ENCODE measurements at places on chromosomes 3 and 15. TPM values are rescaled to one million over a fixed set of nuclear protein-coding genes. Genes with fewer than 3 reads are reported as not detected.

GRCh38 chr15:35061161-35061824, 23.8 kb downstream of the NANOGP8 start:
- H3K27me3 ChIP-seq, result no peaks in the 10 kb centered on the region
- H3K27ac ChIP-seq, result no peak overlapping the region
- DNase-seq, result no peak

DNA sequence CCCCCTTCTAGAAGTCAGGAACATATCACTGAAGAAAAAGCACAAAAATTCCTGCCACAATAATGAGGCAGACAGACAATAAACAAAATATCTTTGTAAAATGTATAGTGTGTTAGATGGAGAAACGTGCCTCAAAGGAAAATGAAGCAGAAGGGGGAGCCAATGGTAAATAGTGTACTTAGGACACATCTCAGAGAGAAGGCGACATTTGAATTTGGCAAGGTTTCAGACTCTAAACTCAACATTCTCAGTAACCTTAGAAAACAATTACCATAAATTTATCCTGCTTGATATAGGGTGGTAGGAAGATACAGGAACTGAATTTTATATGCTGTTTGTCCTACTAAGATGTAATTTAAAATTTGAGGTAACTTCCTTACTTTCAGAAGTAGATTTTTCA, 52.6 kb upstream of the PTX3 start:
- H3K27ac ChIP-seq, result no peak overlapping the region
- H3K36me3 ChIP-seq, result no peaks in the 10 kb centered on the region
- H3K27me3 ChIP-seq, result no peaks in the 10 kb centered on the region
- H3K4me1 ChIP-seq, result no peaks in the 10 kb centered on the region

- no peak overlapping the region for H3K4me3 ChIP-seq
- H3K27me3 ChIP-seq, result no peaks in the 10 kb centered on the region
- no peaks in the 10 kb centered on the region for H3K36me3 ChIP-seq
- H3K27ac ChIP-seq, result no peak overlapping the region
Observed at GRCh38 chr3:43883729-43884396, 193.1 kb downstream of the ABHD5 start.

GRCh38 chr3:104879919-104880318, 486.8 kb upstream of the ALCAM start:
- H3K4me3 ChIP-seq, result no peak overlapping the region
- H3K4me1 ChIP-seq, result no peaks in the 10 kb centered on the region
- no peak for DNase-seq
- no peaks in the 10 kb centered on the region for H3K27me3 ChIP-seq

DNA sequence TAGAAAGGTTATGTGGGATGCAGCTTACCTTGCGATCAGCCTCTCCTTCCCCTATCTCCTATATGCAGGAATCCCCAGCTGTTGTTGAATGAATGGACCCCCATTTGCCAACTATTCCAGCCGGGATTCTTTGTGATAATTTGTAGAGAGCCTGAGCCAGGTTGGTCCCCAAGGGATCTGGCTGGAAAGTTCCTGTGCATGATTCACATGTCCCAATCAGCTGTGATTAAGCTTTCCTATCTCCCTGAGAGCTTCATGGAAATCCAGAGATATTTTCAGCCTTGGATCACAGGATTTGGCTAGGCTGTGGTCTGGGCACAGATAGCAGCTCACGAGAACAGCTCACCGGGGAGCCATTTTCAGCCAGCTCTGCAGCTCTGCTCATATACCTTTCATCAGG, 76.7 kb downstream of the ARNT2 start:
- no peak overlapping the region for H3K4me3 ChIP-seq
- no peaks in the 10 kb centered on the region for H3K36me3 ChIP-seq
- peak; percentile 65 for DNase-seq
- H3K4me1 ChIP-seq, result peaks cover 19% of the 10 kb centered on the region
- H3K27ac ChIP-seq, result no peak overlapping the region
- H3K27me3 ChIP-seq, result no peaks in the 10 kb centered on the region

GRCh38 chr3:58200121-58200709, 10.6 kb downstream of the DNASE1L3 start:
- H3K36me3 ChIP-seq, result no peaks in the 10 kb centered on the region
- H3K27me3 ChIP-seq, result no peaks in the 10 kb centered on the region
- no peak overlapping the region for H3K4me3 ChIP-seq
- DNase-seq, result no peak
- H3K27ac ChIP-seq, result no peak overlapping the region

DNA sequence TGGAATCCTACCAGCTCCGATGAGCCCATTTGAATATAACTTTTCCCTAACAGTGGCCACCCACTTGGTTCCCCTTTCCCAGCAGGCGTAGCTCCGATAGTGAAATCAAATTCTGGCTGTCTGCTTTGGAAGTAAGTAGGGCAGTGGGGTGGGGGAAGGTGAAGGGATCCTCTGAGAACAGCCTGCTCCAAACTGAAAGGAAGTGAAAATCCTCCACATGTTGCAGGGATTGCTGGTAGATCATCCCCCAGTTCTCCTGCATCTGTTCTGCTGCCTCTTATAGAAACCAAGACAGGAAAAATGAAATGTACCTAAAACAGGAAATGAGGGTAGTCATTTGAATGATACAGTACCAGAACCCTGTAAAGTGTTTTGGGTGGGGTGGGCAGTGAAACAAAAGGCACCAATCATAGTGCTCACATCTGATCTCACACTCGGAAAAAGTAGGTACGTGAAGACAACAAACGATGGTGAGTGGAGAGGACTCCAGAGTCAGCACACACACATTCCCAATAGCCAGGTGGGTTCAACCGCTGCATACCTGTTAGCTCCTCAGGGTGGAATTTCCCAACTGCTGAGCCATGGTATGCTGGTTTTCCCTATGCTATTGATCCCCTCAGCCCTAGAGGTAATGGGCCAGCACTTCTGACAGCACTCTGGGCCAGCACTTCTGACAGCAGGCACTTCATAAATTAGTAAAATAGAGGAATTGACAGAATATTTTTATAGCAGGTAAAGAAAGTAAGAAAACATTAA, 304.9 kb upstream of the ADAMTS9 start:
- H3K4me1 ChIP-seq, result peaks cover 8% of the 10 kb centered on the region
- H3K27me3 ChIP-seq, result no peaks in the 10 kb centered on the region
- peak; percentile 70 for DNase-seq
- no peak overlapping the region for H3K27ac ChIP-seq
- no peak overlapping the region for H3K4me3 ChIP-seq

DNA sequence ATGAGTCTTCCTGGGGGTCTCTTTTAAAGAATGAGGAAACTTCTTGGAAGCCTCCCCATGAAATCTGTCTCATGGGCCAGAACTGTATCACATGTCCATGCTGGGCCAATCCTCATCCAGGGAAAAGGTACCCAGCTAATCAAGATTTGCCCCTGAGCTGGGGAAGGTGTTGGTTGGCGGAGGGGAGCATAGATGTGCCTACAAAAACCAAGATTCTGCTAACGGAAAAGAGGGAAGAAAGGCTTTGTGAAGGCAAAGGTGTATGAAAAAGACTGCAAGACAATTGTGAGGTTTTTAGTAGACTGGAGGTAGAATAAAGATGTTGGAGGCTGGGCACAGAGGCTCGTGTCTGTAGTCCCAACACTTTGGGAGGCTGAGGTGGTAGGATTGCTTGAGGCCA, 18.5 kb upstream of the BLM start:
- H3K27me3 ChIP-seq, result no peaks in the 10 kb centered on the region
- no peaks in the 10 kb centered on the region for H3K36me3 ChIP-seq

DNA sequence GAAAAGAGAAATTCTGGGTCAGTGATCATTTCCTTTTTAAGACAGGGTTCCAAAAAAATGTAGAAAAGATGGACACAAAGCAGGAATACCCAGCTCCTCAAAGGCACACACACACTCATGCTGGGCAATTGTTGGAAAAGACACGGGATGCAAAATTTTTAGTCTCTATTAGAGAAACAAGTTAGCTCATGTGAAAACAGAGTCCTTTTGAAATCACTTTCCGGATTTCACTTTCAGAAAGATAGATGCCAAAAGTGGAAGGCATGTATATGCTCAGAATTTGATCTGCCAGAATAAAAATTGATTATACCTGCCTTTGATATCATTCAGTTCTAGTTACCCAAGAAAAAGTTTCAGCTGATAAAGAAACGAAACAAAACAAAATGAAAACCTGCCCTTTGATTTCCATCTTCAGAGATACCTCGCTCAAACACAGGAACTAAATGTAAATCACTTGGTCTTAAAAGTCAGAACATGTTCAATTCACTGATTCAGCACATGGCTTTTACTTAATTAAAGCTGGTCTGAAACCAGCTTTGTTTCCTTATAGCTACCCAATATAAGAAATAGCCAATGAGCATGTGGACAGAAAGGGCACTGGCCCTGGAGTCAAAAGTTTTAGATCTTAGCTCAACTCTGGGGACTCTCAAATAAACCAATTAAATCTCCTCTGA, 52.8 kb downstream of the PLD1 start:
- H3K36me3 ChIP-seq, result no peaks in the 10 kb centered on the region
- H3K4me1 ChIP-seq, result peaks cover 4% of the 10 kb centered on the region
- H3K27ac ChIP-seq, result no peak overlapping the region
- no peaks in the 10 kb centered on the region for H3K27me3 ChIP-seq
- no peak overlapping the region for H3K4me3 ChIP-seq
- no peak for DNase-seq

Gene KNSTRN
- total RNA-seq, result 39.6 TPM

Gene ZNF660
- total RNA-seq, result 3.8 TPM

DNA sequence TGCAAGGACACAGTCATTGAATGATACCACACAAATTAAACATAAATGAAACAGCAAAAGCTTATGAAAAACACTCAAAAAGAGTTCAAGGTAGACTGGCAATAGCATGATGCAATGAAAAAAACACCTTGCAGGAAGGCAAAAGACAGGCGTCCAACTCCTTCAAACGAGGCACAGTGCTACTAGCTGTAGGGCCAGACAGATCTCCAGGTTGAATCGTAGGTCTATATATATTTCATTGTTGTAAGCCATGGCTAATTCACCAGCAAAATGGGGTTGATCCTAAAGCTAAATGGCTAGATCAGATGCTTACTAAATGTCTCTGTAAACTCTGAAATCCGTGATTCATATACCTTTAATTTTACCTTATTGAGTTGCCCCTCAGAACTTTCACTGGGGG, 94.2 kb downstream of the THRB start:
- no peaks in the 10 kb centered on the region for H3K36me3 ChIP-seq
- H3K4me1 ChIP-seq, result no peaks in the 10 kb centered on the region
- no peak overlapping the region for H3K27ac ChIP-seq

- no peaks in the 10 kb centered on the region for H3K4me1 ChIP-seq
- H3K36me3 ChIP-seq, result no peaks in the 10 kb centered on the region
- no peak overlapping the region for H3K27ac ChIP-seq
- no peak overlapping the region for H3K4me3 ChIP-seq
Observed at GRCh38 chr15:94075349-94075748, 156.0 kb upstream of the MCTP2 start.

Gene MORC1
- 16.0 TPM for total RNA-seq

DNA sequence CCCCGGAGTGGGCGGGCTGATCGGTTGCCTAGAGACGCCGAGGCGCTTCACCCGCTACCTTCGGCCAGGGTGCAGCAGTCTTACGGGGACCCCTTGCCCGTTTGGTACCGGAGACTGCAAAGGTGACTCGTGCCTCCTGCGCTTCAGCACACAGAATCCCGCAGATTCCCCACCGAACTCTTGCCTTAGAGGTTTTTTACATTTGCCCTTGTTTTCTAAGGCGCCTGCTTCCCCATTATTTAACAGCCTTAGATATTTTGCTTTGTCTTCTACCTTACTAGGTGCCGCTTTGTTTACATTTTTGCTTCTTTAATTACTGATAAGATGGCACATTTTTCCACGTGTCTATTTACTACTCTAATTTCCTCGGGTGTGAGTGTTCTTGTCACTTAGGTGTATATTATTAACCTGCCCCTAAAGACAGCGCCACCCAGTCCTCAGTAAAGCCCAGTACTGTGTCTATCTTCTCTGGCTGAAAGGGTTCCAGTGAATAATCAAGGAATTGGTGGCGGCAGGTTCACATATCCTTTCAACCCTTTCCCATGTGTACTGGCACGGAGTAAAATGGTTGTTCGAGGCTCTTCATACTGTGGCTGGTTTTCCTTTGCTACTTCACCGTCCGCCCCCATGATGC, 573 bp upstream of the CEP152 start:
- no peaks in the 10 kb centered on the region for H3K27me3 ChIP-seq
- no peaks in the 10 kb centered on the region for H3K36me3 ChIP-seq
- DNase-seq, result no peak

- H3K4me3 ChIP-seq, result no peak overlapping the region
- no peaks in the 10 kb centered on the region for H3K4me1 ChIP-seq
- H3K27ac ChIP-seq, result no peak overlapping the region
- no peak for DNase-seq
Observed at GRCh38 chr3:135645541-135645940, 320.0 kb upstream of the PPP2R3A start.

GRCh38 chr3:146222204-146223046, 28.5 kb downstream of the PLSCR4 start:
- DNase-seq, result no peak
- H3K27me3 ChIP-seq, result no peaks in the 10 kb centered on the region
- H3K4me1 ChIP-seq, result no peaks in the 10 kb centered on the region
- H3K27ac ChIP-seq, result peak overlapping the region; percentile 57

Gene SLC7A14
- 0.31 TPM for total RNA-seq

- no peaks in the 10 kb centered on the region for H3K36me3 ChIP-seq
- no peaks in the 10 kb centered on the region for H3K27me3 ChIP-seq
- no peaks in the 10 kb centered on the region for H3K4me1 ChIP-seq
- H3K27ac ChIP-seq, result no peak overlapping the region
- no peak overlapping the region for H3K4me3 ChIP-seq
- no peak for DNase-seq
Observed at GRCh38 chr15:92377083-92377789, 16.4 kb upstream of the ST8SIA2 start.

DNA sequence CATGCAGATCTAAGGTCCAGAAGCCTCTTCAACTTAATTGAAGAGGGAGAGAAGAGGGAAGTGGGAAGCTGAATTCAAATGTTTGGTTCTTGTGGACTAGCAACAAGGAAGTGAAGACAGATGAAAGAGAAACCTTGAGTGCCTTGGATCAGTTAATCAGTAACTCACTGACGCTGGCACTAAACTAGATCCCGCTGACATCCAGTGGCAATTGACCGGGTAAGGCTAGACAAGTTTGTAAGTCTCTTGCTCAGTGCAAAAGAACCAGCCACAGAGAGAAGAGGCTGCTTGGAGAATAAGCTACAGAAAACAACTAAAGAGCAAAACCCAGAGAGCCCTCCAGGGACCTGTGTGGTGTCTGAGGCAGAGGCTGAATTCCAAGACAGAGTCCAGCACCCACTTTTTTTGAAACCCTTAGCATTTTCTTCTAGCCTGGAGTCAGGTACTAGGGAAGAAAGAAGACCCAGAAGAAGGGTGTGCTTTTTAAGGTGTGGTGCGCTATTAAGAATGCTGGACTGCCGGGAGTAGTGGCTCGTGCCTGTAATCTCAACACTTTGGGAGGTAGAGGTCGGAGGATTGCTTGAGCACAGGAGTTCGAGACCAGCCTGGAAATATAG, 6.9 kb downstream of the PLCH1 start:
- H3K27ac ChIP-seq, result no peak overlapping the region
- no peak overlapping the region for H3K4me3 ChIP-seq
- H3K4me1 ChIP-seq, result no peaks in the 10 kb centered on the region
- DNase-seq, result no peak
- H3K36me3 ChIP-seq, result no peaks in the 10 kb centered on the region

- H3K36me3 ChIP-seq, result no peaks in the 10 kb centered on the region
- no peaks in the 10 kb centered on the region for H3K4me1 ChIP-seq
- no peaks in the 10 kb centered on the region for H3K27me3 ChIP-seq
- no peak overlapping the region for H3K4me3 ChIP-seq
- no peak overlapping the region for H3K27ac ChIP-seq
Observed at GRCh38 chr3:158404131-158404718, 166.8 kb upstream of the MLF1 start.
